ENCODE measurements at places on chromosomes 2 and 18.

GRCh38 chr2:696999-697627 lies 19.9 kb upstream of the TMEM18 start:
- DNase-seq = peak; percentile 43

- peak; percentile 79 for DNase-seq
Observed at GRCh38 chr2:85435981-85436835, 17.7 kb downstream of the SH2D6 start.

- peak; percentile 14 for DNase-seq
Observed at GRCh38 chr2:51597086-51597485, 565.2 kb upstream of the NRXN1 start.

DNA sequence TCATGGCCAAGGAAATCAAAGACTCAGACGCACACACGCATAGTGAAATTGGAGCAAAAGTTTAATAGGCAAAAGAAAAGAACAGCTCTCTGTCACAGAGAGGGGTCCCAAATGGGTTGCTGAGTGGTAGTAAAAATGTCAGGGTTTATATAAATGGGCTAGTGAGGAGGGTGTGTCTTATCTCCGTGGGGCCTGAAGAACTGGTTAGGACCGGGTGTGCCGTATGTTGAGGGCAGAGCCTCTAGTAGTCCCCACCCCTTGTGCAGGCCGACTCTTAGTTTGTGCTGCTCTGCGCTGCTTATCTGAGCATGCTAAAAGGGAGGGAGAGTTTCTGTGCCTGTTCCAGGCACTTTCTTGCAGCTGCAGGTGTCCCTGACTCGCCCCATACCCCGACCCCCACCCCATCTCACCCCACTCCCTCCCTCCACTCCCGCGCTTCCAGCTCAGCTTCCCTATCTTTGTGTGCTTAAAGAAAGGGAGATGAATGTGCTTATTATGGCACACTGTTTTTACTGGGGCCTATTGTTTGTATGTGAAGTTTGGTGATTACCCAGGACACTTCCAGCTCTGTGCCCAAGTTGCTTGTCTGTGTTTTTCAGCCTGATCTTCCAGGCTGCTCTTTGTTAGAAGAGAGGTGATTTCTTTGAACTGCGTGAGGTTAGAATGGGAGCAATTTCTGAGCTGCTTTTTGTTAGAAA lies 167.4 kb downstream of the SPAG16 start:
- DNase-seq = peak; percentile 0

DNA sequence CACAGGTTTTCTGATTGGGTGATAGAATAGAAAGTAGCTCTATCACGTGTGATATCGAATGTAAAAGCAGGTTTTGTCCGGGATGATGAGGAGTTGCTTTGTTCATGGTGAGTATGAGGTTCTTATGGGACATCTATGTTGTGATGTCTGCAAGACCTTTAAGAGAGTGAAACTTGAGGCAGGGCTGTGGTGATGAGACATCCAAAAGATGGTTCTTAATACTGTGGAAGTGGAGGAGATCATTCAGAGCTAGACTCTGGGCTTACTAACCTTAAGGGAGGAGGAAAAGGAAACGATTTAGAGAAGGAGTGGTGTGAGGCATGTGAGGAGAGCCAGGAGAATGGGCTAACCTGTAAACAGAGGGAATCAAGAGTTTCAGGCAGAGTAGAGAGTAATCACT lies 92.0 kb downstream of the WDR7 start:
- no peak for DNase-seq

- DNase-seq = peak; percentile 68
Observed at GRCh38 chr2:209817844-209818271, 46.2 kb downstream of the UNC80 start.

GRCh38 chr2:239157269-239157668 lies 243.6 kb downstream of the HDAC4 start:
- no peak for DNase-seq

DNA sequence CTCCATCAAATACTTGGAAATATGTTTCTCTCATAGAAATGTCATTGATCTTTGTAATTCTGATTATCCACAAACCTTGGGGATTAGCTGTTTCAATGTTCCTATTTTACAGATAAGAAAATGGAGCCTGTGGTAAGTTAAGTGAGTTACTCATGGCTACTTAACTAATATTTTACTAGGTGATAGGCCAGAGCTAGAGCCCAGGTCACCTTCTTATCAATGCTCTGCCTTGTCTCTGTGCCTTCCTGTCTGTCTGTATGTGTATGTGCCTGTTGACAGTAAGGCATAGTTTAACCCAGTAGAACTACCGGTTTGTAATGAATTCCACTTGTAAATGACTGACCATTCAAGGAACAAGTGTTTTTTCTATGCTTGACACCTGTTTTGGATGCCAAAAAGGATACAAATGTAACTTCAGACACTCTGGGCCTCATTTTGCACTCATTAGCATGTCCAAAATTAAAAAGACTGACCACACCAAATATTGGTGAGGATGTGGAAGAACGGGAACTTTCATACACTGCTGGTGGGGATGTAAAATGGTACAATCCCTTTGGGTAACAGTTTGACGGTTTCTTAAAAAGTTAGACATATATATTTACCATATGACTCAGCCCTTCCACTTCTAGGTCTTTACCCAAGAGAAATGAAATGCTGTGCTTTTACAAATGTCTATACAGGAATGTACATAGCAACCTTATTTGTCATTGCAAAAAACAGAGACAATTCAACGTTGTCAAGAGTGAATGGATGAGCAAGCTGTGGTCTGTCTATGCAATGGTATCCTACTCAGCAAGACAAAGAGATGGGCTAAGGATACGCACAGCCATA lies 19.6 kb upstream of the IL1A start:
- no peak for DNase-seq

- no peak for DNase-seq
Observed at GRCh38 chr2:132383956-132384355, 32.6 kb upstream of the GPR39 start.

DNA sequence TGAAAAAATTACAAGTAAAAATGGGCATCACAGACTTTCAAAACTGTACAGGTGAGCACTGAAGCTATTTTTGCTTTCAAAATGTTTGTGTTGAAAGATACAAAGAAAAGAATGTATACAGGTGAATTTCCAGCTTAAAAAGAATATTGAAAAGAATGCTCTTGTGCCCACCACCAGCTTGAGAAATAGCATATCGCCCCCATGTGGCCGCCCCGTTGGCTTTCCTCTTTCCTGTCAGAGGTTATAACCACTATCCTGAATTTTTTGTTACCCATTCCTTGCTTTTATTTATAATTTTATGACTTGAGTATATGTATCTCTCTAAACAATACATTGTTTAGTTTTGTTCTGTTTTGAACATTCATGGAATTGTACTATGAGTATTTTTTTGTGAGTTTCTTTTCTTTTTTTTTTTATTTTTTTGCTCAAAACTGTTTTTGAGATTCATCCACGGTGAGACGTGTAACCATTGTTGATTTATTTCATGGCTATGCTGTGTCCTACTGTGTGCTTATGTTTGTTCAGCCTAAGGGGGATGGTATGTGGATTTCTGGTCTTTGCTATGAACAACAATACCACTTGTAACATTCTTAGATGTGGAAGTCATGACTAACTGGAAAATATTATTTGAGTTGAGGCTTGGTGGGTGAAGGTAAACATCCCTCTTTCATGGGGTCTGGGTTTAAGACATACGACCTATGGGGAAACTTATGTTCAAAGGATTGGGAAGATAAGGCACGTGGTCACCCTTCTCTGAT lies 11.6 kb downstream of the TRPM8 start:
- DNase-seq = peak; percentile 62

GRCh38 chr2:236633219-236633570 lies 63.6 kb downstream of the ACKR3 start:
- DNase-seq = no peak

All from H7 (cell line).